ENCODE measurements at places on chromosomes 5 and 9. TPM values are rescaled to one million over a fixed set of nuclear protein-coding genes. Genes with fewer than 3 reads are reported as not detected.

GRCh38 chr9:15743512-15743911, 190.7 kb downstream of the CCDC171 start:
- DNase-seq, result no peak

PHF24 gene
- 2.2 TPM for total RNA-seq

GRCh38 chr9:129150122-129150521, 27.9 kb downstream of the IER5L start:
- DNase-seq, result peak; percentile 65

GM2A gene
- total RNA-seq, result 19.4 TPM

GRCh38 chr5:101532430-101532829, 629.3 kb upstream of the ST8SIA4 start:
- no peak for DNase-seq

DNA sequence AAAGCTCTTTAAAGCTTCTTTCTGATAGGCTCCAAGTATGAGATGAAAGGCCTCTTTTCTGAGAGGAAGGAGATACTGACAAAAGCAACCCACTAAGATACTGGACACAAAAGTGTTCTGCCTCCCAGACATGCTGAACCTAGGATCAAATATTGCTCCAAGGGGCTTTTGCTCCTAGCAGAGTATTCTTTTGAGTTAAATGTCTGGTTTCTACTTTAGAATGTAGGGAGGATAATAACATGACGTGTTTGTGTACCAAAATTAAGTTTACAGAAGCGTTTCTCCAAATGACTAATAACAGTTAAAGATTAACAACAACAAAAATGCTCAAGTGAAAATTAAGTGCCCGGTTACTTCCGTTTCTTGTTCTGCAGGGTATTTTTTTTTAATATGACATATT, 2293.3 kb upstream of the C9orf72 start:
- no peak for DNase-seq

SEMA5A gene
- total RNA-seq, result 2.8 TPM

NEUROG1 gene
- total RNA-seq, result not detected

THOC3 gene
- total RNA-seq, result 17.4 TPM

Measured in sigmoid colon (tissue), 7 donors.